ENCODE measurements at places on chromosomes 3 and 15.

DNA sequence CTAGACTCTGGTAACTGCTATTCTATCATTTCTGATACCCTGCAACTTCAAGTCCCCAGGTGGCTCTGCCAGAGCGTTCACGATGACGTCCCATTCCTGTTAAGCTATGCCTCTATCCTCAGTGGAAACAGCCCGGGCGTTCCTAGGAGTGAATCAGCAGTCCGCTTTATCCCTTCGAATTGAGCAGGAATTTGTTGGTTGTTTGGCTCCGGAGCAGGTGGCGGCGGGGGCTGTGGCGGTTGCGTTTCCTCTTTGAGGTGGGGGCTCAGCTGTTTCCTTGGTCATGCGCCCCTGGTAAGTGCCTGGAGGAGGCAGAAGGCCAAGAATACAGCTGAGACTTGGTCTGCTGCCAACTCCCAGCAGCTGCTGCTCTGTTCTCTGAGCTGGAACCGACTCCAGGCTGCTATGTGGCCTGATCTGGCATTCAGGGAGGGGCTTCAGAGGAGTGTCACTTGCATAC, 25.2 kb downstream of the ARPP21 start:
- DNase-seq = no peak

GRCh38 chr15:97517737-97518136, 442.8 kb upstream of the ARRDC4 start:
- no peak for DNase-seq

DNA sequence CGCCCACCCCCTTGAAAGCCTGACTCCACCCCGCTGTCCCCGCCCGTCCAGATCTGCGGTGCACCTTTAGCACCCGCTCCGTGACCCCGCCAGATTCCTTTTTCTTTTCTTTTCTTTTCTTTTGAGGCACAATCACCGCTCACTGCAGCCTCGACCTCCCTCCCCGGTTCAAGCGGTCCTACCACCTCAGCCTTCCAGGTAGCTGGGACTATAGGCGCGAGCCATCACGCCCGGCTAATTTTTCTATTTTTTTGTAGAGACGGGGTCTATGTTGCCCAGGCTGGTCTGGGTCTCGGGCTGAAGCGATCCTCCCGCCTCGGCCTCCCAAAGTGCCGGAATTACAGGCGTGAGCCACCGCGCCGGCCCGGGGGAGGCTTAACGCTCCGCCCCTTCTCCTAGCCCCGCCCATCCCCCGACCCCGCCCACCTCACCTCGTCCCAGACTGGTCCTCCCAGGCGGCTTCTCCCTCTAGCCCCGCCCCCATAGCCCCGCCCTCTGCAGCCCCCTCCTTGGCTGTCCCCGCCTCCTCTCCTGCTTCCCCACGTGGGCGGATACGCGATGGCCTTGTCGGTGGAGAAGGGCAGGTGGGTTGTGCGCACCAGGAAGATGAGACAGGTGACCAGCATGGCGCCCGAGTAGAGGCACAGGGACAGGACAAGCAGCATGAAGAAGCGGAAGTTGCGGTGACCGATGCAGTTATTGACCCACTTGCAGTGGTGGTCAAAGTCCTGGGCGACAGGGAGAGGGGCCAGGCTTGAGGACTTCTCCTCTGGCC, 3.2 kb downstream of the ZDHHC19 start:
- peak; percentile 75 for DNase-seq

- no peak for DNase-seq
These were observed 75.3 kb upstream of the STRIT1 start for GRCh38 chr3:155368786-155369185.

- no peak for DNase-seq
These were observed 887.5 kb downstream of the DIPK2A start for GRCh38 chr3:144859161-144859560.

- no peak for DNase-seq
These were observed 222.8 kb downstream of the FAM43A start for GRCh38 chr3:194908496-194908895.

DNA sequence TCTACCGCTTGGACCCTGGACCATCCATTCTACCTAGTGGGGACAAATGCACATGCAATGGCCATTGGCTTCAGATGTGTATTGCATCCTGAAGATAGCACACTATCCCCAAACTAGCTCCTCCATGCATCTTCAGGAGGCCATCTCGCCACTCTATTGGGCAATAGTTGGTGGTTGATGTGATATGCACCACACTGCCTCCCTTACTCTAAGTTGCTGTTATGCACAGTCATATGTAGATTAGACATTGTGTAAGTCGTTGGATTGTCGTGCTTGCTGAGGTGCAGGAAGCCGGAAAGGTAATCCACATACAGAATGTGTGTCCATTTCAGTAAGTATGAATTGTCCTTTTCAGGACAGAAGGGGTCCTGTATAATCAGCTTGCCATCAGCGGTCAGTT, 26.7 kb upstream of the PLA2G4D start:
- no peak for DNase-seq

GRCh38 chr15:42024303-42024702, 3.5 kb upstream of the PLA2G4E start:
- DNase-seq = no peak

GRCh38 chr3:56147354-56147753, 320.9 kb downstream of the ERC2 start:
- DNase-seq = no peak

GRCh38 chr15:63943829-63944680, 102.2 kb downstream of the DAPK2 start:
- DNase-seq = no peak

Data from CD8-positive, alpha-beta T cell (primary cell).